ENCODE measurements at places on chromosomes 1 and 21.

DNA sequence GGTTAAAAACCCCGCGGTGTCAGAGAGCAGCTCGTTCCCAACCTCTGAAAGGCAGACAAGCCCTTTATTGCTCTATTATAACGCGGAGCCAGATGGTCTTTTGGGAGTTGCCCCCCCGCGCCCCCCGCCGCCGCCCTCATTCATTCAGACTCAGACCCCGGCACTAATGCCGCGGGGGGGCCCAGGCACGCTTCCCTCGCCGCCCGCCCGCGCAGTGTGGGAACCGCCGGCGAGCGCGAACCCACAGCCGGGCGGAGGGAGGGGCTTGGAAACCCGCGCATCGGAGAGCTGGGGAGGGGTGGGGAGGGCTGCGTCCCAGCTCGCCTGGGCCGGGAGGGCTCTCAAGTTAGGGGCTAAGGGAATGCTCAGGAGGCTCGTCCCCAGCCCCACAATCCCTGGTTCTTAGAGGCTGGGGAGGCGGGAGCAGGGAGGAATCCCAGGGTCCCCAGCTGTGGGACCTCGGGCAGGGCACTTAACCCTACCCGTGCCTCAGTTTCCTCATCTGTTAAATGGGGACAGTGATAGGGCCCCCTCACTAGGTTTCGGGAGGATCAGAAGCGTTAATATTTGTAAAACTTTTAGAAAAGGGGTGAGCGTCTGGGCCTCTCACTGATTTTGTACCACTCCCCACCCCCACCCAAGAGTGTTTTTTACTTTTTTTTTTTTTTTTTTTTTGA, 10.9 kb upstream of the HES5 start:
- no peak for DNase-seq

- DNase-seq: peak; percentile 84
These were observed 372.8 kb downstream of the PTBP2 start for GRCh38 chr1:97094247-97094972.

GRCh38 chr1:30039354-30040080, 683.9 kb downstream of the MATN1 start:
- no peak for DNase-seq

DNA sequence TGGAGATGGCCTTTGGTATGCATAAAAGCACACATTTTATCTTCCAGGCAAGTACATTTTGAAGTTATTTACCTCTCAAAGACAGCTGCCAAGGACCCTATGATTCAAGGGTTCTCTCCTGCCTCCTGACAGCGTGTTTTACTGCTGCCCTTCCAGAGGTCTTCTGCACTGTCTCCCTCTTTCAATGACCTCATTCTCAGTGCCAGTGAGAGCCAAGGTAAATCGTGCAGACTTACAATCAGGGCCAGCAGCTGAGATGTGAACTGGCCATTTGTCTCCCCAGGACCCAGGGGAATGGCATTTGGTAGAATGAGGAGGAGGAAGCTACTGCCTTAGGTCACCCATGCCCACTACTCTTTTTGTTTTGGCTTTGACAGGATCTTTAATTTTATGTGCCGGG, 84.2 kb upstream of the FGGY start:
- DNase-seq: no peak

GRCh38 chr1:205739348-205740160, 10.4 kb downstream of the NUCKS1 start:
- peak; percentile 12 for DNase-seq

DNA sequence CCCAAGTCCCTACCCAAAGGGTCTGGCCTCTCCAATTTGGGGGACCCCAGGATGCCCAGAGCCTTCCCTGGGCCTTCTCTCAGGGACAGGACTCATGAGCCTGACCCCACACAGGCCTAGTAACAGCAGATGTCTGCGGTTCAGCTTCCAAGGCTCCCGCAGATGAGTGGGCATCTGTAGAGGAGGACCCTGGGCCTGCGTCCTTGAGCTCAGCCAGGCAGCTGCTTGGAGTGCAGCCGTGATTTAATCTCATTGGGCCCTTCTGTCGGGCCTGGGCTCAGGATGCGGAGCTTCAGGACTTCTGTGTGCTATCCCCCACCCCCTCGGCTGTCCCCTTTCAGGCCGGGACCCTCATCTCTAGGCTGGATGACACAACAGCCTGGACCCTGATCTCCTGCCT, 35.4 kb downstream of the IGSF21 start:
- DNase-seq: no peak

DNA sequence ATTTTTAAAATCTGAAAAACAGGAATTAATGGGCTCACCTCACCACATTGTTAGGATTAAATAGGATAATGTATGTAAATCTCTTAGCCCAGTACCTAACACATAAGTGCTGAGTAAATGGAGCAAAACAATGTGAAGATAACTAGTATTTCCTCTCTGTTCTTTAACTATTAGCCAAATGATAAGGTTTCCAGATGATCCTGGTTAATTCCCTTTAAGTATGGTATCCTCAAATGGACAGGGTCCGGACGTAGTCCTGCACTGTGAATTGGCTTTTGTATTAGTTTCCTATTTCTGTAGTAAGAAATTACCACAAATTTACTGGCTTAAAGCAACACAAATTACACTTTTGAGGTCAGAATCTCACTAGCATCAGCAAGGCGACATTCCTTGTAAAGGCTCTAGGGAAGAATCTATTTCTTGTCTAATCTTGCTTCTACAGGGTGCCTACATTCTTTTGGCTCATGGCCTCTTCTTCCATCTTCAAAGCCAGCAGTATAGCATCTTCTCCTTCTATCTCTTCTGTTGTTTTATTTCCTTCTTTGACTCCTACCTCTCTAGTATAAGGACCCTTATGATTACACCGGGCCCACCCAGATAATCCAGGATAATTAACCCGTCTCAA, 17.1 kb downstream of the SCAF4 start:
- DNase-seq: no peak

DNA sequence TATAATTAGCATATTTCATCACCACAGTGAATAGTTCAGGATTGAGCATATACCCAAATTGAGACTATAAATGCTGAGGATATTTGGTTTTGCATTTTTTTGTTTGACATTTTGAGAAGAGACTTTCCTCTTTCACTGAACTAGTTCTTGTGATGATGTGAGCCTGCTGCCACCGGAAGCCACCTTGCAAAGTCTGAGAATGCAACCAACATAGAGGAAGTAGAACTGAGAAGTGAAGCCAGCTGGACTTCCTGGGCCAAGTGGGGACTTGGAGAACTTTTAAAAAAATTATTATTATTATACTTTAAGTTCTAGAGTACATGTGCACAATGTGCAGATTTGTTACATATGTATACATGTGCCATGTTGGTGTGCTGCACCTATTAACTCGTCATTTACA, 102.3 kb downstream of the RPE65 start:
- DNase-seq: no peak

DNA sequence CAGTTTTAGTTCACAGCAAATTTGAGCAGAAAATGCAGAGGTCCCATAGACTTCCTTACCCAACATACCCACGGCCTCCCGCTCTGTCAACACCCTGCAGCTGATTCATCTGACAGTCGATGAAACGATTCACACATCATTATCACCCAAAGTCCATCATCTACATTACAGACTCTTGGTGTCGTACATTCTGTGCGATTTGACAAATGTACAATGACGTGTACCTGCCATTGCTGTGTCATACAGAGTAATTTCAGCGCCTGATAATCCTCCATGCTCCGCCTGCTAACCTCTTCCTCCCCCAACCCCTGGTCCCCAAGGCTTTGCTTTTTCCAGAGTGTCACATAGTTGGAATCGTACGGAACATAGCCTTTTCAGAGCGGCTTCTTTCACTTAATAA, 94.7 kb upstream of the SLC25A33 start:
- peak; percentile 84 for DNase-seq

GRCh38 chr1:197145446-197146024, 934 bp downstream of the ASPM start:
- peak; percentile 11 for DNase-seq

GRCh38 chr1:4481451-4481850, 173.0 kb upstream of the AJAP1 start:
- no peak for DNase-seq

GRCh38 chr1:28371010-28371377, 1.5 kb downstream of the PHACTR4 start:
- no peak for DNase-seq

DNA sequence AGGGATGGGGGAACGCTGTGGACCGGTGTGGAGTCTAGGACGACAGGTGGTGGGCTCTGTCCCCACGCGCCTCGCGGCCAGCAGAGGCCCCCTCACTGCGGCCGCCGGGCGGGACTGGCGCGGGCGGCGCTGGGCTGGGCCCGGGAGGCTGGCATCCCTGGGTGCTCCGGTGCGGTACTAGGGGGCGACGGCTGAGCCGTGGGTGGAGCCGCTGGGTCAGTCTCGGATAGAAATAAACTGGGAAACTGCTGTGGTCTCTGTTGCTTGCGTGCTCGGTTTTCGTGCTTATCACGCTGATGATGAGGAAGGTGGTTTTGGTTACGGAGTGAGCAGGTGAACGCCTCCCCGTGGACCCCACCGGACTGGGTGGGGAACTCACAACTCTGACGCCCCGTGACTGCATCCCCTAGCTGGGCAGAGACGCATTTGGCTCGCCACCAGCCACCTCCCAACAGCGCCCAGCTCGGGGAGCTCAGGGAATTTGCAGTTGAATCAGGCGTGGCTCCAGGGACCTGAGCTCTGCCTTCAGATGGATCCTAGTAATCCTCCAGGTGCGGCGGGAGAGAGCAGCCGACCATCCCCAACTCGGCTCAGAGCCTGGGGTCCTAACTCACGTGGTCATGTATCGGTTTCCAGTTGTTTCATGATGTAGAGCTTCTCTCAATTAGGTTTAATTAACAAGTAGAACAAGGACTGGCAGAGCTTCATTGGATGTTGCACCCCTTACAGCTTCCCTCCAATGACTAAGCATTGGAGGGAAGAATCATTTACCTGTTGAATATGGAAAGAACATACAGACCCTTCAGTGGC, 32.1 kb downstream of the HSD17B7 start:
- peak; percentile 18 for DNase-seq
